ENCODE measurements at places on chromosomes 13 and 19. TPM values are rescaled to one million over a fixed set of nuclear protein-coding genes. Genes with fewer than 3 reads are reported as not detected.

The TGFBR3L gene
- total RNA-seq, result not detected

The TIMM44 gene
- 52.6 TPM for total RNA-seq

GRCh38 chr19:52198678-52199077 lies 8.8 kb downstream of the PPP2R1A start:
- DNase-seq, result no peak

GRCh38 chr19:30910485-30911240 lies 438.6 kb downstream of the TSHZ3 start:
- no peak for DNase-seq

Measured in esophagus squamous epithelium (tissue), 5 donors.